G401 (cell line): ENCODE measurements at places on chromosomes 4 and X.

DNA sequence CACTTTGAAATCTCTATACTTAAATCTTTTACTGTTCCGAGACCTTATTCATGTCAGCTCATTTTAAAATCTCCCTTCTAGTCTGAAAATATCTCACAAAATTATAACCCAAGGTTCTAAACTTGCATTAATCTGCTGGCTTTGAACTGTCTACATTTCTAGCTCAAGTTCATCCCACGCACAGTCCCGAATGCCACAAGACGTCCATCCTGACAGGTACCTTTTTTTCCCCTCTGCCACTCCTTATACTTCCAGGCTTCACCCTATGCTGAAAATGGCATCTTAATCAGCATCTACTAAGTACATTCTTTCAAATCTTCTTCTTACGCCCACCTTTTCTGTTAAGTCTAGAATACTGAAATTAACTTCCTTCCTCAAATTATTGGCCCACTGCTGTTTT is 259.2 kb upstream of the GALNTL6 start:
- DNase-seq, result no peak

GRCh38 chr4:186227744-186228513 is 622 bp downstream of the KLKB1 start:
- no peak for DNase-seq

DNA sequence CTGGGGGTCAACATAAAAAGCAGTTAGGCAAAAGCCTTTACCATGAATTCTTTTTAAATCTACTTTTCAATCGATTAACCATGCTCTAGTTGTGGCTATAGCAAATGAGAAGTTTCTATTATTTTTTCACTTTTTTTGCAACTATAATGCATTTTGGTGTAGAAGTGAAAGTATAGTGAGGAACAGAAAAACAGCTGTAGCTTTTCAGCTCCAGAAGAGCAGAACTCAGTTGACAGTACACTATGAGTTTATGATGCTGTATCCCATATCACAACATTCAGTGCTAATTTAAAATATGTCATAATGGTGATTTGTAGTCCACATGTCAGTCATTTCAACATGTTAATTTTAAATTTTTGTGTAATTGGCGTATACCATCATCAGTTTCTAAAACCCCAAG is 8.7 kb upstream of the MUC7 start:
- no peak for DNase-seq

DNA sequence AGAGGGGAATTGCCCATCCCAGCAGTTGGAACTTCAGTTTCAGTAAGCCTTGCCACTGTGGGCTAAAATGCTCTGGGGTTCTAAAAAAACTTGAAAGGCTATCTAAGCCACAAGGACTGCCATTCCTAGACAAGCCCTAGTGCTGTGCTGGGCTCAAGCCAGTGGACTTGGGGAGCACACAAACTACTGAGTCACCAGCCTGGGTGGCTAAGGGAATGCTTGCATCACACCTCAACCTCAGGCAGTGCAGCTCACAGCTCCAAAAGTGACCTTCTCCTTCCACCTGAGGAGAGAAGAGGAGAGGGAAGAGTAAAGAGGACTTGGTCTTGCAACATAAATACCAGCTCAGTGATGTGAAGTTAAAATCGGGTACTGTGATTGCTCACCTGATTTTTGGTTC is 116.7 kb upstream of the GLRA2 start:
- no peak for DNase-seq

DNA sequence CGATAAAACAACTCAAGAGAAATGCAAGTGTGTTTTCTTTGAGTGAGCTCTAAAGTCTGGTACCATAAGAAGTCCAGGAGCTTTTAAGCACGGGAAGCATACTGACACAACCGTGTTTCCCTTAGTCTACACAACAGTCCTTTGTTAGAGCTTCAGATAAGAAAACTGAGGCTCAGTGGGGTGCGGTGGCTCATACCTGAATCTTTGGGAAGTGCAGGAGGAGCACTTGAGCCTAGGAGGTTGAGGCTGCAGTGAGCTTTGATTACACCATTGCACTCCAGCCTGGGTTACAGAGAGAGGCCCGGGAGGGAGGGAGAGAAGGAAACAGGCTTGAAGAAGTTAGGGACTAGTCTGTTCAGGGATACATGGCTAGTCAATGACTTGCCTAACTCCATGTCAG is 21.9 kb downstream of the LEF1 start:
- no peak for DNase-seq

GRCh38 chrX:130714135-130714534 is 188.9 kb downstream of the ENOX2 start:
- DNase-seq, result no peak

DNA sequence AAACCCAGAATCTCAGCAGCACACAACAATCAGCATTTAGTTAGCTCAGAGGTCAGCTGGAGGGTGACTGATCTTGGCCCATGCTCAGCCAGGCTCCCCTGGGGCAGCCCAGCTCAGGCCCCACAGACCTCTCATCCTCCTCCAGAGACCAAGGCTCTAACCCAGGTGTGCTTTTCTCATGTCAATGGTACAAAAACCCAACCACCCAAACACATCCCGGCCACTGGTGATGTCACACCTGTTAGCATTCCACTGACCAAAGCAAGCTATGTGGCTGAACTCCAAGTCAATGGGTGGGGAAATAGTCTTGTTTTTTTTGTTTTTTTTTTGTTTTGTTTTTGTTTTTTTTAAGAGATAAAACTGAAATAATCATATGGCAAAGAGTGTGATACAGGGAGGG is 77.5 kb downstream of the CYTL1 start:
- no peak for DNase-seq
